ENCODE measurements at places on chromosomes 2 and 18. TPM values are rescaled to one million over a fixed set of nuclear protein-coding genes. Genes with fewer than 3 reads are reported as not detected.

DNA sequence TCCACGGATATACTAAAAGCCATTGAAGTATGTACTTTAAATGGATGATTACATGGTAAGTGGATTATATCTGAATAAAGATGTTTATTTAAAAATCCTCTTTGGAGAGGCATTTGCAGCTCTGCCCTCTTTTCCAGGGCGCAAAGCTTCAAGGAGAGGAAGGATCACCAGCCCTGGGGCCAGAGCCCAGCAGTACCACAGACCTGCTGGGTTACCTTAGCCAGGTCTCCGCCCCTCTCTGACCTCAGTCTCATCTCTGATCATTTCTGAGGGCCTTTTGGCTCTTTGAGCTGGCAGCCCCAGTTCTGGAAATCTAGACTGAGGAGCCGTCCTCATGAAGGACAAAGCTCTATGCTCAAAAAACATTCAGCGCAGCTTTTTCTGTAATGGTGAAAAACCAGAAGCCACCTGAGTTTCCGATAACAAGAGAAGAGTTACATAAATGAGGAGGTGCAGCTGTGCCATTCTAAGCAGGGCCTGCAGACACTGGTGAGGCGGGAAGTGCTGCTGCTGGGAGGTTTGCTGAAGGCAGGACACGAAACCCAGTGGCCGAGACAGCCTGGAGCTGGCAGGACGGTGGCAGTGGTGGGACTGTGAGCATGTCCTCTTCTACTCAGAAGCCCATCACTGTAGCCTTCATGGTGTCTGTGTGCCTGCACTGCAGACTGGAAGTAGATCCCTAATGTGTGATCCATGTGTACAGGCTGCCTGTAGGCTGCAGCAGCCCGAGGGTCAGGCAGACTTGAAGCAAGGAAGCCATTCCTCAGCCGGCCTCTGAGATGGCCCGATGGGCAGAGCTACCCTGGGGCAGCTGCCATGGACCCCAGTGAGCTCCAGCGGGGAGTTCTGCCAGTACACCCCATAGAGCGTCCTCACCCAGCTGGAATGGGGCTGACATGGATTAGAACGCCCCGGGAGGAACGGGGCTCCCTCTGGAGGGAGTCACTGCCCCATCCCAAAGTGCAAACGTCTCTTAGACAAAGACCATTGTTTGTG, 27.7 kb downstream of the ADRA2B start:
- DNase-seq, result no peak
- no peaks in the 10 kb centered on the region for H3K4me1 ChIP-seq
- no peak overlapping the region for H3K27ac ChIP-seq
- H3K4me3 ChIP-seq, result no peak overlapping the region

- H3K4me1 ChIP-seq, result peaks cover 6% of the 10 kb centered on the region
- H3K27ac ChIP-seq, result peak overlapping the region; percentile 73
- H3K27me3 ChIP-seq, result no peaks in the 10 kb centered on the region
- no peak overlapping the region for H3K4me3 ChIP-seq
- no peak for DNase-seq
These were observed 65.1 kb downstream of the TFCP2L1 start for GRCh38 chr2:121219866-121220265.

Gene GKN2
- not detected for polyA plus RNA-seq

Gene C2orf81
- polyA plus RNA-seq, result 8.8 TPM

- no peak for DNase-seq
- H3K36me3 ChIP-seq, result no peaks in the 10 kb centered on the region
- H3K27me3 ChIP-seq, result no peaks in the 10 kb centered on the region
- H3K4me3 ChIP-seq, result no peak overlapping the region
- no peak overlapping the region for H3K27ac ChIP-seq
These were observed 31.2 kb upstream of the EDAR start for GRCh38 chr2:109020217-109020637.

DNA sequence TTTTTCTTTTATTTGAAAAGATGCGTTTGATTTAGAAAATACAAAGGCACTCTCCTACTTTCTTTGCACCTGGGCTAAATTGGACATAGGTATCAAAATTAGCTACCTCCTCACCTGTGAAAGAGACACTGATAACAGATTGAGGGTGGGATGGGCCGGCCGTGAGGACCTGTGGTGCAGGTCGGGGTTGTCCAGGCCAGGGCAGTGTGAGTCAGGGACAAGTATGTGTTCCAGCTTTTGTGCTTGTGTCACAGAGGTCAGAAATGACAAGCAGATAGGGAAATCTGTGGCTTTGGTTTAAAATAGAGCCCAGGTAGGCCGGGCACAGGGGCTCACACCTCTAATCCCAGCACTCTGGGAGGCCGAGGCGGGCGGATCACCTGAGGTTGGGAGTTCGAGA, 22.6 kb downstream of the MYL12B start:
- H3K27me3 ChIP-seq, result no peaks in the 10 kb centered on the region
- no peaks in the 10 kb centered on the region for H3K4me1 ChIP-seq
- no peak for DNase-seq
- no peak overlapping the region for H3K27ac ChIP-seq
- H3K4me3 ChIP-seq, result no peak overlapping the region

Gene ACKR3
- 6.9 TPM for polyA plus RNA-seq

- no peak overlapping the region for H3K4me3 ChIP-seq
- no peaks in the 10 kb centered on the region for H3K27me3 ChIP-seq
- H3K4me1 ChIP-seq, result no peaks in the 10 kb centered on the region
- DNase-seq, result peak; percentile 4
- H3K36me3 ChIP-seq, result no peaks in the 10 kb centered on the region
These were observed 686.3 kb upstream of the SETBP1 start for GRCh38 chr18:43994381-43994780.

DNA sequence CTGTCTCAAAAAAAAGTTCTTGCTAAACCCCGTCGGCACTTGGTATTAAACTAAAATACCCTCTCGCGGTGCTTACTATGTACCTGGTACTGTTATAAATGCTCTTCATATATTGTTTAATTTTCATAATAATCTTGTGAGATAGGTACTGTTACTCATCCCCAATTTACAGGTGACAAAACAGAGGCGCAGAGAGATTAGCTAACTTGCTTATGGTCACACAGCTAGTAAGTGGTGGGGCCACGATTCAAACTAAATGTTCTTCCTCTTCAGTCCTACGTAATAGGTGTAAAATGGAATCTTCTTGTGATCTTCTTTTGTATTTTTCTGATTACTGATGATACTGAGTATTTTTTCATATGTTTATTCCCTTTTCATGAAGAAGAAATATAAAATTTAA, 51.3 kb downstream of the TET3 start:
- no peaks in the 10 kb centered on the region for H3K36me3 ChIP-seq
- H3K27me3 ChIP-seq, result no peaks in the 10 kb centered on the region
- H3K4me3 ChIP-seq, result no peak overlapping the region
- H3K27ac ChIP-seq, result no peak overlapping the region
- no peaks in the 10 kb centered on the region for H3K4me1 ChIP-seq

All from kidney (tissue), 22 donors.